CD4-positive, alpha-beta T cell treated with Interleukin-10 for 1 hour (primary cell): ENCODE measurements at places on chromosomes 6 and 20.

- DNase-seq, result no peak
These were observed 573.0 kb downstream of the CD109 start for GRCh38 chr6:74268815-74269599.

DNA sequence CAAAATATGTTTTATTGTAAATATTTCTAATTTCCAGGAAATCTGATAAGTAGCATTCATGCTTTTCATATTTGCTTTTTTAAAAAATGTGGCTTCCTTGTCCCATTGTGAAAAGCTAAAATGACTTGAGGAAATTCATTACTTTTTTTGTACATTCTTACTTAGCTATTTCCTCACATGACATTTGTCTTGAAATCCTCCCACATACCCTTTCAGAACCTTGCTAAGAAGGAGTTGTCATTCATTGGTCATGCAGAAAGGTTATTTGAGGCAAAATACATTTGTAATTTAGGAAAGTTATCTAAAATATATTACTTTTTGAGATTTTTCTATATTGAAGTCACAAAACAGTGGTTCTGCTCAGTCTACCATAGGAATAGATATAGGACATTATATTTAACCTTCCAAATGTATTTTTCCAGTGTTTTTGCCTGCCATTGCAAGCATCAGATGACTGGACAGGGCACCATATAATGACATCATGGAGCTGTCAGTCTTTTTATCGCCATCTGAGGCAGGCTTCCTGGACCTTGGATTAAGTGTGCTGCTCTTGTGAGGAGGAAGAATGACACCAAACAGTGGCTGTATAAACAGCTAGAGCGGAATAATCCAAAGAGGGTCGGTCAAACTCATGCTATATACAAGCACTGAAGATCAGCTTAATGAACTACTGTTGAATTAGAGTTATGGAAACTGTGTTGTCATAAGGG, 109.4 kb upstream of the HCRTR2 start:
- no peak for DNase-seq

GRCh38 chr6:133242637-133243585, 1.8 kb downstream of the EYA4 start:
- DNase-seq, result no peak

GRCh38 chr6:154479771-154480639, 30.5 kb downstream of the CNKSR3 start:
- no peak for DNase-seq

- DNase-seq, result no peak
These were observed 916 bp downstream of the SOX18 start for GRCh38 chr20:64048402-64049044.

DNA sequence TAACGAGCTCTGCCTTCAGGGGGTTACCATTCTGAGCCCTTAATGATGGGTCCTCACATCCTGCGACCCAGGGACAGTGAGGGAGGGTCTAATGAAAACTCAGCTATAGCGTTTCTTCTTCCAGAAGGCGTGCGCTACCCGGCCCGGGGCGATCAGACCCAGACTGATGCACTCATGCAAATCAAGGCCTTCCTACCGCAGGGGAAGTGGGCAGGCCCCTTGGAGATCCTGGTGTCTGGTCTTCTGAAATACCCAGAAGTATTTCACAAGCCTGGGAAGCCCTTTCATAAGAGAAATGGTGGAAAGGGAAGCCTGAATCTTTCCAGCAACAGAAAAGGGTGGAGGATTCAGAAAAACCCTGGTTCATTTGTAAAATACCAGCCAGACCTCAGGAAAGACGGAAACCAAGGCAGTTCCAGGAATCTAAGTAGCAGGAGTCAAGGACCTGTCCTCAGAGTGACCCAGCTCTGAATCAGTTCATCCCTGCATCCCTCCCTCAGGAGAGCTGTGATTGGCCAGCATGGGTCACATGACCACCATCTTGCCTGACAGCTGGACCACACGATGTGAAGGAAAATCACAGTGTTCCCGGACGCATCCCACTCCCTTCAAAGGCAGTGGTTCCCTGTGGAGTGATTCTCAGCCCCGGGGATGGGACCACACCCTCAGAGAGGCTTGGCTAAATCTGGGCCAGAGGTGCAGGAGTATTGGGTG, 12.7 kb downstream of the BFSP1 start:
- no peak for DNase-seq

DNA sequence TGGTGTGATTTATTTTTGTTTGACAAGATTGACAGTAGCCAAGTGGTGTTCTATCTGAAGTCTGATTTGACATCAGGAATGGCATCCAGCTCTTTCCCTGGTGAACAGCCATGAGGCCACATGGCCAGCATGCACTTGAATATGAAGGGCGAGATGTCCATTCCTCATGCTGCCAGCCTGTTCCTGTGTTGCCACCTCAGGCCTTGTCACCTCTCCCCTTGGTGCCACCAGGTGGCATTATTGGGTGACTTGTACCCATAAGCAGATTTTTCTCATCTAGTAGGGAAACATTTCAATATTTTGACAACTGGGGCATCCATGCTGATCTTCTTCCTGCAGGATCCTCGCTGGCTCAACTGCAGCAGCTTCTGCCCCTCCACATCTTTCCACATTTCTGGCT, 199.1 kb downstream of the ERMARD start:
- DNase-seq, result peak; percentile 37

DNA sequence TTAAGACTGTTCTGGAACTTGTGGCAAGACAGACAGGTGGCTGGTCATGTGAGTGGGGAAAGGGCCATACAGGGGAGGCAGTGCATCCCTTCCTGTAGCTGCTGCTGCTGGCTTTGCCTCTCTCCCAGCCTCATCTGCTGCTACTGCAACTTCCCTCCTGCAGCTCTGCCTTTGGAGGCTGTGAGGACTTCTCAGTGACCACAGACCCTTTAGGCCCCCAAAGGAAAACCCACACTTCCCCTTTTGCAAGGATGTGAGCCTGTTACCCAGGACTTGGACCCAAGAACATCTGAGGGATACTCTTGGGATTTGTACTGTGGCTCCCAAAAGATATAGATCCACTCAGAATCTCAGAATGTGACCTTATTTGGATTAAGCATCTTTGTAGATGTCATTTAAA, 91.0 kb downstream of the TMEM170B start:
- no peak for DNase-seq

DNA sequence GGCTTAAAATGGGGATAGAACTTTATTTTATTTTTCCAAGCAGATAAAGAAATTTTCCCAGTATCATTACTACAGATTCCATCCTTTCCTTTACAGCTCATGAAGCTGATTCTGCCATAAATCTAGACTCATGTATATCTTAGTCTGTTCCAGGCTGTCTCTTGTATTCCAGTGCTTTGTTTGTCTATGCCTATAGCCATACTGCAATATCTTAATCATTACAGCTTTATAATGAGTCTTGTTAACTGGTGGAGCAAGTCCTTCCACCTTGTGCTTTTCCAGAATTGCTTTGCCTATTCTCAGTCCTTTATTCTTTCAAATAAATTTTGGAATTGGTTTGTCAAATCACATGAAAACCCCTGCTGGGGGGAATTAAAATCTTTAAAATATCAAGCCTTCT, 99.2 kb downstream of the MAP3K5 start:
- DNase-seq, result no peak

- DNase-seq, result no peak
These were observed 116.3 kb downstream of the PCSK2 start for GRCh38 chr20:17343091-17343490.

DNA sequence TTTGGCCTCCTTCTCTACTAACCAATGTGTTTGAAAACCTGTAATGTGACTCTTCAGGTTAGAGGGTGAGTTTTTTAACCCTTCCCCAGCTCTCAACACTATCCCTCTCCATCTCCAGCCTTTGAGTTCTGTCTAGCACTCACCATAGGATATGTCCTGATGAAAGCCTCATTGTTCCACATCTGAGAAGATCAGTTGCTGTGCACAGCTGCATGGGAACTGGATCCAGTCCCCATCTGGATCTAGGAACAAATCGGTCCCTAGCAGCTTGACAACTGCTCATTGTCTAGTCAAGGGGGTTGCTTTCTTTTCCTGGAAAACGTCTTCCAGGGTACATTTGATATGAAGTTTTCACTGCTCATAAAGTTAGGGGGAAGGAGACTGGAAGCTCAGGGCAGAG, 45.4 kb upstream of the AGPAT4 start:
- DNase-seq, result no peak

- DNase-seq, result no peak
These were observed 103.9 kb upstream of the JAG1 start for GRCh38 chr20:10777710-10778109.
